Nucleus accumbens (tissue), 56 donors: ENCODE measurements at places on chromosomes 4 and X.

DNA sequence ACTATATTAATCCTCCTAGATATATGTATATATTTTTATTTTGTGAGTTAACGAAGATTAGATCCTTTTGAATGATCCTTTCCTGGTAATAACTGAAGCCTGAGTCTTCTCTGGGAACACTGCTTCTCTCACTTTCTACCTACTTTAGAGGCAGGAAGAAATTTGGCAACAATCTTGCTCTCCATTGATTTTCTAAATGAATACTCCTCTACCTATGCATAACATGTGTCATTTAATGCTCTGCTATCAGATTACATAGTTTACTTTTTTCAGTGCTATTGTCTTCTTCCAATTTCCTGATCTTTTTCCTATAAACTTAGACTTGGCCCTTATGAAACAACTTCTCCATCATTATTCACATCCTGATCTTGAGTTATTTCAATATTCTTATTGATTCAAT, 60.4 kb upstream of the PDHA2 start:
- no peak for DNase-seq

DNA sequence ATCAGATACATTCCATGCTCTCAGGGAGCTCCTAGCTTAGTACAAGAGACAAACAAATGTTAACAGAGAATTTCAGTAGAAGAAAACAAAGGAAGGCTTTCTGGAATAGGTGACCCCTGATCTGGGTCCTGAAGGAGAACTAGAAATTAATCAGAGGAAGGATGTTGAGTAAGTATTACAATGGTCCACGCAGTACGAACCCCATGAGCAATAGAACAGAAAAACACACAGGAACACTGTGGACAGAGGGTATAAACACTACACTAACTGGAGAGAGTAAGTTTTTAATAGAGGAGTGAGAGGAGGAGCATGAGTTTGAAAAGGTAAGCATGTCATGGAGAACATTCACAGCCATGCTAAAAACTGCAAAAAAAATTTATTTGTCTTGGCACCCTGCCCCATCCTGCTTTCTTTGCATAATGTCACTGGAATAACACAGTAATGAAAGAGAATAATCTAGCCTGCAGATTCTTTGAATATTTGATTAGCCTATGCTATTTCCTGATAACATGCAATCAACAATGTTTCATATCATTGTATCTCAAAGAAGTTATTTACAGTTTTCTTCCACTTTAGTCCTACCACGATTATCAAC, 140.3 kb upstream of the ZXDB start:
- no peak for DNase-seq

- no peak for DNase-seq
Measured at GRCh38 chr4:1786544-1787362, 6.3 kb upstream of the FGFR3 start.

DNA sequence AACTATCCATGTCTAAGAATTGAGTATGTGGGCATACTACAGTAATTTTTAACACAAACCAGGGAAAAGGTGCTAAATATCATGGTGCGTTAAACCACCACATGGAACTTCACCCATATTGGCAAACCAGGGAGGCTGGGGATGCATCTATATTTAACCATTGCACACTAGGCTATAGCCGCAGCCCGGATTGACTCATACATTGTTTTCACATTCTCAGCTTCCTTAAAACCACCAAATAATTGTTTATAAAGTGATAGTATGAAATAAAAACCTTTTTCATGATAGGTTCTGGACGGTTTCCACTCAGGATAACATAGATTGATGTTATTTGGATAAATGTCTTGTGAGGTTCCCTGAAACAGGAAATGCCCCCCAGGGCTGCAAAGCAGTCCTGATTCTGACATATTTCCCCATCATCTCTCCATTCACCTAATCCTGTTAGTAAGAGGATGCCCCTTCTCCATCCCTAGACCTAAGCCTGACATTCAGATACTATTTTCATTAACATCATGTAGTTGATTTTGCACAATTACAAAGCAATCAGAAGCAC, 7.9 kb downstream of the COL25A1 start:
- DNase-seq, result no peak

GRCh38 chr4:68272380-68272779, 26.9 kb upstream of the TMPRSS11B start:
- DNase-seq, result no peak

DNA sequence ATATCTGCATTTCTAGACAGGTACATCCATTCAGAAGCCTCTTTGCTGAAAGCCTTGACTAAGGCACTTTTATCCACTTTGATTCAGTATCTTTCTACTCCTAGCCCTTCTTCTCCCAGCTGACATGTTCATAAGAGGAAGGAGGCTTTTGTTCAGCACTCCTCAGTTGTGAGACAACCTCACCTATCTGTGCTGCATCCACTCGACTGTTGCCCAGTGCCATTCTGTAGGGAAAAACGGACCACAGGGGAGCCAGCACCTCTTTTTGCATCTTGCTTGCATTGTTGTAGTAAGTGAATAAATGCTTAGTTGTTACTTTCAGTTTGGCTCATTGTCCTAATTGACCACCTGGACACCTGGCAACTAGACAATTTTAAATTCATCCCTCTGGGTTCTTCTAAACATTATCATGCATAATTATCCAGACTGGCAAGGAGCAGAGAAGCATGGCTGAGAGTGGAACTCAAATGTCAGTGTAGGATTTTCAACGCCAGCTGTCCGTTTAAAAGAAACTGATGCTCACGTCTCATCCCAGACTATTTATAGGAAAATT, 83.8 kb upstream of the BOD1L1 start:
- no peak for DNase-seq

DNA sequence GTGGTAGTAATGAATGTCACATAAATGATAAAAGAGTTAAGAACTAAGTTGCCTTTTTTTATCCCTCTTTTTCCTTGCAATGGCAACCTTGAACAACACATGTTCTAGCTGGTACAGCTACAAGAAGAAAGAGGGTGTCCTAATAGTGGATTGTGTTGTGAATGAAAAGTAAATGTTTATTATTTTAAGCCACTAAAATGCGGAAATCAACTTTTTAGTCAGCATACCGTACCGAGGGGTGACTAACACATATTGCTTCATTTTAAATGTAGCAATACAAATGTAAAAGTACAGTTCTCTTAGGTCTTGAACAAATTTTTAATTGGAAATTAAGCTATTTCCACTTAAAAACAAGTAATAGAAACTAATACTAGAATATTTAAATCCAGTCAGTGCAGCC, 17.7 kb upstream of the AP1AR start:
- no peak for DNase-seq

GRCh38 chr4:166277853-166278252, 404.8 kb downstream of the TLL1 start:
- no peak for DNase-seq

- no peak for DNase-seq
Measured at GRCh38 chrX:2266445-2267349, 234.1 kb downstream of the DHRSX start.

DNA sequence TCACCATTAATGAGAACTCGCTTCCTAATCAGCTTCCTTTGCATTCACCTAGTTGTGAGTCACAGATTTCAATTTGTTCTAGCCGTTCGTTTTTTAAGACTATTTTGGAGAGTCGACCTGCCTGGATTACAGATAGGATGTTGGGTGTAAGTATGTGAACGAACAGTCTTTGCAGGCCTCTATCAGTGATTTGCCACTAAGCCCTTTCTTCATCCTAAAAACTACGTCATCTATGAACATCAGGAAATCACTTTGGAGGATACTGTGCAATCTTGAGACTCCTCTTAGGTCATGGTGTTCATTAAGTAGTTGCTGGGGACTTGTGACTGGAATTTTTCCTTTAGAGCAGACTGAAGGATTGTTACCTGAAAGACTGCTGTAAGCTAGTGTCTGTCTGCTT, 1.1 kb downstream of the POLA1 start:
- DNase-seq, result no peak

DNA sequence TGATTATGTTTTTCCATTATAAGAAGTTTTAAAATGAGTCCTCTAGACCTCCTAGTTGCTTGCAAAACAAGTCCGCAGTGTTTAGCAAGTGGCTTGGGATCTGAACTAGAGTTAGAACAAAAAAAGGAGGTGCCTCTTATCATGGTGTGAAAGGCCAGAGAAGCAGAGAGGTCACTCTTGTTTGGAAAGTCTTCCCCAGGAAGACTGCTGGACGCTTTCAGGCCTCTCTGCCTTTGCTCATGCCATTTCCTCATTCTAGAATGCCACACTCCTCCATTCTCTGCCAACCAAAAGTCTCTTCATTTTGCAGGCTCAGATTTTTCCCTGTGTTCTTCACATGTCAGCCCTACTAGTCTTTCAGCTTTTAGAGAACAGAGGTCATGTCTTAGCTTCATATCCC, 14.9 kb downstream of the PARM1 start:
- DNase-seq, result no peak

GRCh38 chr4:77624213-77624612, 18.6 kb downstream of the CXCL13 start:
- no peak for DNase-seq

DNA sequence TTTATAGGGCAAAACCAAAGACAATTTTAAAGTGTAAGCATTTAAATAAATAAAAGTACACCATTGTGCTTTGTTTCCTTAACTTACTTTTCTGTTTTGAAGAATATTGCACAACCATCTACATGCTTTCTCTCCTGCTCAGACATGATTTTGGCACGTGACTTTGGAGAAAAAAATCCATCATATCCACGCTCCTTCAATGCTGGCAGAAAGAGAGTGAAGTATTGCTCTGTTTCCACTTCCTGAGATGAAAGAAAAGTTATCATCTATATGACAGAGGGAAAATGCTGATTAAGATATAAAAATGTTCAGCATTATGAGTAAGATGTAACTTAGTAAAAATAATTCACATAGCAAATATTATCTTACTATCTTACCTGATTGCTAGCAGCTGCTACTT, 77.1 kb downstream of the CNOT6L start:
- DNase-seq, result no peak

DNA sequence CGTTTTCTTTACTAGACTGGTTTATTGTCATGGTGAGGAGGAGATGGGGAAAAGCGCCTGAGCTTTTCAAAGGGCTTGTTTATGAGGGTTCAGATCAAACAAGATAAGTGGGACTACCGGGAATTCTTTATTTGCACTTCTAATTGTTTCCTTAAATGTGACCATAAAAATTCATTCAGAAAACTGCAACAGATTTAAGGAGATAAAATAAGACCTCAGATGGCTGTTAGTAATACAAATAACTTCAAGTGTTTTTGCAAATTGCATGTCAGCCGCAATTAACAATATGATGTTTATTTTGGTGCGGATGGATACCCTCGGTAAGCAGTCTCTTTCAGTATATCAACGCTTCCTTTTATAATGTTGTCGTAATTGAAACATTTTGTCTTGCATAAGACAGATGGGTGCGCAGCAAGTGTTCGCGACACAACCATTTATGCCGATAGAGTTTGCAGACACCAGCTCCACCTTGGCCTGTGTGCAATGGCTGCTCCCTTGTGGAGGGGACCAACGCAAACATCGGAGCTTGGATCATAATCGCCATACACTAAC, 151.0 kb downstream of the C4orf33 start:
- DNase-seq, result no peak

DNA sequence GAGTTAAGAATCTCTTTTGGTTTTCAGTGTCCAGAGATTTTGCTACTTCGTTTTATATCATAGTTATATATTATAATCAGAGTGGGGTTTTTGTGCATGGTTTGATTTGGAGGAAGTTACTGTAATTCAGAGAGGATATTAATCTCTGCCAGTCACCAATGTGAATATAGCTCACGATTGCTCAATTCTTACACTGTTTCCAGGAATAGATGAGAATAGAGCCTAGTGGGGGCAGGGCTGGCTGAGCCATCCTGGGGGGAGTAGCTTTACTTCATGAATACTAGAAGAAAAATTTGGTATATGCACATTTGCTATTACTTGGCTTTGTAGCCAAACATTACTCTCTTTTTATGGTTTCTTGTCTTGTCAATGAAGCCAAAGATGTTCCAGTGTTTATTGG, 60.9 kb upstream of the TRPC3 start:
- no peak for DNase-seq

GRCh38 chrX:22314692-22315091, 42.0 kb downstream of the CBLL2 start:
- no peak for DNase-seq
